Prostate gland (tissue), 2 donors: ENCODE measurements at places on chromosomes 7 and 10.

DNA sequence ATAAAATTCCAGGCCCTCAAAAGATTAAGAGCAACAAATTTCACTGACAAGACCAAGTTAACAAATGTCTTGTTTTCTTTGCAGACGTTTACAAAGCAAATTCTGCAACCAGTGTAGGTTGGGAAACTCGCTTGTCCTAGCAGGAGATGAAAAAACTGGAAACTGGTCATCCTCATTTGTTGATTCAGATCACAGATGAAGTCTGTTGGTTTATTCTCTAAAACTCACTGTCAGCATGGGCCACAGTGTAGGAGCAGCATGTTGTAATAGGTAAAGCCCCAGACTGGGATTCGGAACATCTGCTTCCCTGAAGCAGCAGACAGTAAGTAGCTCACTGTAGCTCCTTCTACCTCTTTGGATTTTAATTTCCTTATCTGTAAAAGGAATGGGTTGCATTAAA, 31.5 kb downstream of the PANK1 start:
- DNase-seq: no peak

DNA sequence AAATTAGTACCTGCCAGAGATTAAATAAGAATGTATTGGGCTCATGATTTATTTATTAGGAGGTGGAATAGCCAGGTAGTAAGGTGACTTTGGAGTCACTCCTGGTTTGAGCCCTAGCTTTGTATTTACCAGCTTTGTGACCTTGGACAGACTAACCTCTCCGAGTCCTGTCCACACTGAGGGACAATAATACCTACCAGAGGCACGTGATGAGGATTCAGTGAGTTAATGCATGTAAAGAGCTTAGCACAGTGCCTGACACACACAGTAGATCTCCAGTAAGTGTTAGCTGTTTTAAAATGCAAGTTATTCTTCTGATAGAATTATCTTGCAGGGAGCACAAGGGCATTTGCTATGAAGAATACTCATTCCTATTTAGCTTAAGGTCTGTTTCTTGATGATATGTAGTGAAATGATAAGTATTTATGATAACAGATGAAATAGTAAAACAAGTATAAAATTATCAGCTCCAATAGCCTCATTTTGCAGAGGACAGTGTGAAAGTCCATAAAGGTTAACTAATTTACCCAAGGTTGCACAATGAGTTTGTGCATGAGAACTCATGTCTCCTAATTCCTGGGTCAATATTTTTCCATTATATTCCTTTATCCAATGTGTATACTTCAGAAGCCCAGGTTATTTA, 36.4 kb downstream of the RABGEF1 start:
- no peak for DNase-seq

DNA sequence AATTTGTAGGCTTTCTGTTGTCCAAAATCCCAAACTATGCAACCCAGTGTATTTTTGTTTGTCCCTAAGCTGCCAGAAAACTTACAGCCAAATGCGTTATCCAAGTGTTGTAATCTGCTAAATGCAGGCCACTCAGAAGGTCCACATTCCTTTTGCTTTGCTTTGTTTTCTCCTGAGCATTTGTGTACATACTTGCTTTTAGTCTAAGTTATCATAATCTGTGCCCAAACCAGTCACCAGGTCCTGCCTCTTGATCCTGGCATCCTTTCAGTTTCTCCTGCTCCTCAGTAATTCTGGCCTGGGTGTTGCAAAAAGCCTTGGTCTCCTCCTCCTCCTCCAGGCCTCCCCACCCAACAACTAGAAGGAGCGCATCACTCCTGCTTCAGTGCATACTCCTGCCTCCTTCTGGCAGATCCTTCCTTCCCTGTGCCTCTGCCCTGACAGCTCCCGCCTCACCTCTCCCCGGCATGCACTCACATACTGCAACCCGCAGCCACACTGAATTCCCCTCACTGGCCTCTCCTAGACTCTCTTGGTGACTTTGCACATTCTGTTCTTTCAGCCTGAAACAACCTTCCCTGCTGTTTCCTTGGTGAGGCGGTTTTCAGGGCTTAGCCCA, 2.3 kb downstream of the DENND2A start:
- DNase-seq: no peak

DNA sequence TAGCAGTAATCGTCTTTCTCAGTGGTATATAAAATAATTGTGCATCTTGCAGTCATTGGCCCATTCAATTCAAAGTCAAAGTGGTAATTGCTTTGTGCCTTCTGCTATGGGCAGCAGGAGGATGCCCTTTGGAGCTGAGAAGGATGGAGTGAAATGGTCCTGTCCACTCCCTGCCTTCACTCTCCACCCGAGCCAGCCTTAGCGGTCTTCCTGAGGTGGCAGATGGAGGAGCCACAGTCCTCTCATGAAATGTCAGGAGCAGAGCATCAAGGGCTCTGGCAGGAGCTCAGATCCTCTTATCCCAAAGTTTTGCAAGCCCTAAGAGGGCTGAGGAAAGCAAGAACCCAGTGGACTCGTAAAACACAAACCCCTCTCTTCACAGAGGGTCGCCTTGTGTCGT, 199.4 kb downstream of the DYNC1I1 start:
- DNase-seq: no peak

DNA sequence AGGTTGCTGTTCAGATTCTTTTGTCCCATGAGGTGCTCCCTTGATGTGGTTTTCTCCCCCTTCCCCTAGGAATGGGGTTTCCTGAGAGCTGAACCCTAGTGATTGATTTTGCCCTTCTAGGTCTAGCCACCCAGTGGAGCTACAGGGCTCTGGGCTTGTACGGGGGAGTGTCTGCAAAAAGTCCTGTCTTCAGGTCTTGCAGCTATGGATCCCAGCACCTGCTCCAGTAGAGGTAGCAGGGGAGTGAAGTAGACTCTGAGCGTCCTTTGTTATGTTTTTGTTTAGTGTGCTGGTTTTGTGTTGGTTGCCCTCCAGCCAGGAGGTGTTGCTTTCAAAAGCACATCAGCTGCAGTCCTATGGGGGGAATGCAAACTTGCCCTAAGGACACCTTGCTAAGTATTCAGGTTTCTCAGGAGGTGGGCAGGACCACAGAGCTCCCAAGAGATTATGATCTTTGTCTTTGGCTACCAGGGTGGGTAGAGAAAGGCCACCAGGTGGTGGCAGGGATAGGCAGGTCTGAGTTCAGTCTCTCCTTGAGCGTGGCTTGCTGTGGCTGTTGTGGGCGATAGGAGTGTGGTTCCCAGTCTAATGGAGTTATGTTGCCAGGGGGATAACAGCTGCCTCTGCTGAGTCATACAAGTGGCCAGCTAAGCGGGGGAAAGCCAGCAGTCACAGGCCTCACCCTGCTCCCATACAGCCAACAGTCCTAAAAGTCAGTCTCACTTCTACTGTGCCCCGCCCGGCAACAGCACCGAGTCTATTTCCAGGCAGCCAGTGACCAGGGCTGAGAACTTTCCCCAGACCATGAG, 92.4 kb upstream of the JCAD start:
- no peak for DNase-seq

- DNase-seq: no peak
Observed at GRCh38 chr10:86024281-86025041, 342.1 kb downstream of the GRID1 start.

DNA sequence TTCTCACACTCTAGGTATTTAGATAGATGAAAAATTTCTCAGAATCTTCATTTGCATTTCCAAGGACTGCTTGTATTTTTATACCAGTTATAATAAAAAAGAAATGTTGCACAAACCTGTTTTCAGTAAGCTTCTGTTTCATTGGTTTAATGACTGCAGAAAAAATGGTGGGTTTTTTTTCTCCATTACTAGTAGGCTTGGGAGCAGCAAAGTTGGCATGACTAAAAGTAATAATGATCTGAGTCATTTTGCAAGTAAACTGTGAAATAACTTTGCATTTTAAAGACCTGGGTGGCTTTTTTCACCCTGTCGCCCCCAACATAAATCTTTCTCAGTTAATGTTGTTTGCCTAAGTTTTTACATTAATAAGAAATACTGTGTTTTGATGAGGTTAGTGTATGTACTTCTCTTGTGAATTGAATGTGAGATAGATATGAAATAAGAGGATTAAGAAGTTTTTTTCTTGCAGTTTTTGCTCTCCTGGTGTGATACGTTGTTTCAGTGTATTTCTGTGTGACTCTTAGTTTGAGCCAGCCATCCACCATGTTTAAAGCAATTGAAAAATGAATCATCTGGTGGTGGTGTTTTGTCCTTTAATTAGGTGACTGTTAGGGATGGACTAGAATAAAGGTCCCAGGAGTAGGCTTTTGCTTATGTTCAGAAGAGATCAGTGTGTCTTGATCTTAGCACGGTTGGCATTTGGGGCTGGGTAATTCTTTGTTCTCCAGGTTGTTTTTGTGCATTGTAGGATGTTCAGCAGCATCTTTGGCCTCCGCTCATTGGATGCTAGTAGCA, 1.8 kb downstream of the GNAI1 start:
- no peak for DNase-seq

GRCh38 chr10:129335396-129335795, 131.6 kb upstream of the MGMT start:
- no peak for DNase-seq

- no peak for DNase-seq
Observed at GRCh38 chr10:3206511-3207157, 34.1 kb upstream of the PITRM1 start.

- DNase-seq: no peak
Observed at GRCh38 chr7:111958431-111958830, 247.8 kb downstream of the DOCK4 start.

DNA sequence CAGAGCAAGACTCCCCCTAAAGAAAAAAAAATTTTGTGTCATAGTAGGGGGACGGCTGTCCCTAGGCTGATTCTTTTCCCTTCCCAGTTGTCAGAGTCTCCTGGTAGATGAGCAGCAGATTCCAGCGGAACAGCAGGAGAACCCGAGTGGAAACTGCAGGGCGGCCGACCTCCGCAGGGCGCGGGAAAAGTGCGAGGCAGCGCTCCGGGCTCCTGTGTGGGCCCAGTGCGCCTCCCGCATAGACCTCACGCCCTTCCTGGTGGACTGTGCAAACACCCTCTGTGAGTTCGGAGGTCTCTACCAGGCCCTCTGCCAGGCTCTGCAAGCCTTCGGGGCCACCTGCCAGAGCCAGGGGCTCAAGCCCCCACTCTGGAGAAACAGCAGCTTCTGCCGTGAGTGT, 46.0 kb downstream of the ZAN start:
- no peak for DNase-seq

GRCh38 chr10:14588084-14588937, 186.4 kb downstream of the FAM107B start:
- no peak for DNase-seq
